Activated T-cell treated with anti-CD3 and anti-CD28 coated beads, Interleukin-2, amount 50 U/mL, for 1 hour (primary cell): ENCODE measurements at places on chromosomes 5 and 9.

GRCh38 chr9:75599126-75599525, 291.3 kb upstream of the PCSK5 start:
- no peak for DNase-seq

DNA sequence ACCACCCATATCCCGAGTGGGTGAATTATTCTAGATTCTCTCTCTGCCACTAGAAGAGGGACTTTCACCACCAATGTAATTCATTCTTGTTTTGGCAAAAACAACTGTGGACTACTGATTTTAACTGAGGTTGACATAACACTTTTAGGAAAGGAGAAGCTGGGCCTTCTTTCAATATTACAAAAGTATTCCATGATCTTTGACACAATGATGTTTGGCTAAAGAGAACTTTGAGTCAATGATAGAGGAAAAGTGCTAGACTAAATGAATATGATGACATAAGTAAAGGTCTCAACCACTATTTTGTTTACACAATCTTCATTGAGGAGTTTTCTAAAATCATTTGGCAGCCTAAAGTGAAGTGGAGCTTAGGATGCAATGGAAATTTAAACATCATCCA, 336.9 kb upstream of the PDE4D start:
- no peak for DNase-seq

DNA sequence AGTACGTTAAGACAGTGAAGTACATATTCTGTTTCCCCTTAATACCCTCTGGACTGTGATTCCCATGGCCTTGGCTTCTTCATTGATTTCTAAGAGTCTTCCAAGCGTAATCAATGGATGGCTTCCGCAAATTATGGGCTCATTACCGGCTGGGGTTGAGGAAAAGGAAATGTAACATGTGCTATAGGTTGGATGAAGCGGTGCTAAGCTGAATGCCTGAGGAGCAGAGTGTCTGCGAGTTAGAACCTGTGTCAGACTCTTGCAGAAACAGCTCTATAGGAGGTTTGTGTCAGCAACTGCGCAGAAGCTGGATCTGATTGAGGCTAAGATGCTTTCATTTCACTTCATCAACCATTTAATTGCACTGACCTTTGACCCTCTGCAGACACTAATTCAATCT, 114.3 kb upstream of the CDH18 start:
- no peak for DNase-seq

DNA sequence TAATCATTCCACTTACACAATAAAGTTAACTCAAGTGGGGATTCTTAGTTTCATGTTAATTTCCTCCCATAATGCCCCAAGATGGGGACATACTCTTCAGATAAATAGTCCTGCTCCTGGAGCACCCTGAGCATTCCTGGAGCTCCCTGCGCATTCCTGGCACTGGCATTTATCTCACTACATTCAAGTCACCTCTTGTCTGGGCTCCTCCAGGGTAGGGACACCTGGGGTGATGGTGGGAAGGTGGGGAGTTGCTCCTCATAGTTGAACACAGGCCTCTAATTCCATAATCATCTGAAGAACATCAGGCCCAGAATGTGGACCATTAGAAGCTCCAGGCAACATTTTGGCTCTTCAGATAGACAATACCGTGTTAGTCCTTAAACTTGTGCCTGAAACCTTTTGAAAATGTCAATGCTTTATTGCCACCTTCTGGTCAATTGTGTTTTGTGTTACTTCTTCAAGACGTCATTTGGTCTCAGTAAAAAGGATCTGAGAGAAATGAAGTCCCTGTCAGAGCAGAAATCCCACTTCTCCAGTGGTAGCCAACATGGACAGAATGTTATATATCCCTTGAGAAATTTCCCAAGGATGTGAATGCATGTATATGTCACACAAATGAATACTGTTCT, 14.2 kb upstream of the AGGF1 start:
- no peak for DNase-seq

GRCh38 chr9:113011911-113012381, at the start of gene ZNF883:
Gene ZNF883 (minus strand): TSS chr9:113012192.
- peak; percentile 19 for DNase-seq

DNA sequence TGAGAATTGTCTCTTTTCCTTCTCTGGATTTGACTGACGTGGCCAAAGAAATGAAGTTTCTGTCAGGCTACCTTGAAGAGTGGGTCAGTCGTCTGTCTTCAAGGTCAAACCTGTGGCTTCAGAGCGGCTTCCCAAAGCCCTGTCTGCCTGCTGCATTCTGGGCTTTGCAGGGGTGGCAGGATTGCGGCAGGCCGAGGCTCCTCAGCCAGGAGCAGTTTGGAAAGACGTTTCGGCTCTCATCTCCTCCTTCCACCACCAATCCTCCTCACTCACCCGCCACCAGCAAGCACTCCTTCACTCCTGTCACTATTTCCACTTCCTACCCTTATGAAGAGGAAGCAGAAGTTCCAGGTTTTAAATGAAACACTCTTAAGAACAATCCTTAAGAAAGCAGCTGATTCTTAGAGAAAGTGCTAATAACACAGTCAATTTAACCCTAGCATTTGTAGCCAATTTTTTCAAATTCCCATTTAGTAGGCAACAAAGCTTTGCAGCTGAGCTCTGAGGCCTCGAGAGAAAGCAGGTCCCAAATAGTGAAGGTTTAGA, 351.7 kb downstream of the ZNF608 start:
- no peak for DNase-seq

GRCh38 chr5:156367597-156367996, 40.6 kb downstream of the SGCD start:
- no peak for DNase-seq

- DNase-seq, result no peak
These were observed 26.9 kb upstream of the ITGA1 start for GRCh38 chr5:52760695-52761366.

DNA sequence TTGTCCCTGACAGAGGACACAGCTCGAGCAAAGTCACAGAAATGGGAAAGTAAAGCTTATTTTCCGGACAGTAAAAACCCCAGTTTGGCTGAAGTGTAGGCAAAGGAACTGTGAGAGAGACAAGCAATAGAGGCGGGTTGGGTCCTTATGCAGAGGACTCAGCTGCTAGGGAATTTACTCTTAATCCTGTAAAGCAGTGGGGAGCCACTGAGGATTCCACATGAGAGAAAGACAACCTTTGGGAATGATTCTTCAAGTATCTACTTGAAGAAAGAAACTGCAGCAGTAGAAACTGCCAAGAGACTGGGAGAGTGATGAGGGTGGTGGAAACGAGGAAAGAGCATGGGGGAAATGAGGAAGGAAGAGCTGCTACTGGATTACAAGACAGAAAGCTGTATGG, 20.2 kb downstream of the ASTN2 start:
- DNase-seq, result no peak

- no peak for DNase-seq
These were observed 566.6 kb downstream of the ZNF608 start for GRCh38 chr5:124179819-124180218.

- DNase-seq, result no peak
These were observed 45.0 kb upstream of the TDRD7 start for GRCh38 chr9:97366889-97367288.

- DNase-seq, result no peak
These were observed 50.8 kb downstream of the CTSL start for GRCh38 chr9:87776481-87777379.

- DNase-seq, result no peak
These were observed 12.5 kb upstream of the CCNJL start for GRCh38 chr5:160324886-160325285.

DNA sequence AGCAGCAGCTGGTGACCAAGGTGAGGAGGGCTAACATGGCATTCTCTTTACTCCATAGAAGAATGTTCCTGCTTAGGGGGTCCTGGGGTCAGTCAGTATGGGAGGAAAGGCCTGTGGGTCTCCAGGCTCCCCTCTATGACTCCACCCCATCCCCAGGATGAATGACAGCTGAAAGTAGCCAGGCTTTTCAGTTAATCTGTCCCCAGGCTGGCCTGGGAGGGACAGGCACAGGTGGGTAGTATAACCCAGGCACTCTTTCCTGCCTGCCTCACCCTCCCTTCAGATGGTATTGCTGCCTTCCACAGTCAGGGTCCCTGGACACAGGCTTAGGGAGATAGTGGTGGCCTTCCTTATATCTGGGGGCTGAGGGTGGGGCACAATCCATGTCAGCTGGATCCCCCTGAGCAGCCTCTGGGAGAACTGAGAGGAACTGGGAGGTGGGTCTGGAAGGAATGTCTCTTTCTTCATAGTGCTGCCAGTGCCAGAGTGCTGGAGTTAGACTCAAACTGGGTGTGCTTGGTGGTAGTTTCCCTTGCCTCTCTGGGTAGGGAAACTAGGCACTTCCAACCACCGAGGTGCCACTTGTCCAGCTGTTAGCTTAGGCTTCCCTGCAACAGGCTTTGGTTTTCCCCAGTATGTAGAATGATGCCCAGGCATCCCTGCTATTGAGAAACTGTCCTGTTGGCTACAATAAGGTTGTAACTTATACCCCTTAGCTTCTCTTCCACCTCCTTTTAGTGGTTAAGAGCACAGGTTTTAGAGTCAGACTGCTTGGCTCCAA, 27.8 kb downstream of the LARP1 start:
- no peak for DNase-seq

DNA sequence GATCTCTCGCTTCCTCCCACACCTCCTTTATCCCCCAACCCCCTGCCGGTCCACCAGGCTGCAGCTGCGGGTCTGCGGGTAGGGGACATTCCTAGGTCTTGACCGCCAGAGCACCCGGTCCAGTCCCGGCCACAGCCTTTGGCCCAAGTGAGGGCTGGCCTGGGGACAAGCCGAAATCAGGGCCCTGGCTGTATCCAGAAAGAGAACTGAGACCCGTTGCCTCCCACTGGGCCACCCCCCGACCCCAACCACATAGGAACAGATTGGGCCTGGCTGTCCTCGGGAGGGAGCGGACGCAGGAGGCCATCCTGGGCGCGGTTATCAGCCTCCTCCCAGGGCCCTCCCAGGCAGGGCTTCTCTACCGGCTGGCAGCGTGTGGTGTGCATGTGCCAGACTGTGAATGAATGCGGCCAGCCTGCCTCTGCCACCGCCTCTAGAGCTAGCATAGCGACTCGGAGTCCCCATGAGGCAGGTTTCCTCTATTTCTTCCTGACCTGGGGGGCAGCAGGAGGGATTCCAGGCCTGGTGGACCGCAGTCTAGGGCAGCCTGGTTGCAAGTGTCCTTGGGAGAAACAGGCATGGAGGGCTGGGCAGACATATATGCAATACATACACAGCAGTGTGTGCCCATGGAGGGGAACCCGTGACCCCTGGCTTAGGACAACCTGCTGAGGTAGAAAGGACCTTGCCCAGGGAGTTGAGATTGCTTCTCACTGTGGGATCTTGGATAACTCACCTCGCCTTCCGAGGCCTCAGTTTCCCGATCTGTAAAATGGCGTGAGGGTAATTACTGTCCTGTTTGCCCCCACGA, 1.2 kb downstream of the N4BP3 start:
- DNase-seq, result peak; percentile 59
